ENCODE measurements at places on chromosomes 2 and 18.

GRCh38 chr2:40283111-40283909 lies 168.6 kb downstream of the SLC8A1 start:
- DNase-seq: no peak

- DNase-seq: no peak
Measured at GRCh38 chr2:40126006-40126405, 325.9 kb downstream of the SLC8A1 start.

- no peak for DNase-seq
Measured at GRCh38 chr2:60046529-60046928, 506.9 kb downstream of the BCL11A start.

DNA sequence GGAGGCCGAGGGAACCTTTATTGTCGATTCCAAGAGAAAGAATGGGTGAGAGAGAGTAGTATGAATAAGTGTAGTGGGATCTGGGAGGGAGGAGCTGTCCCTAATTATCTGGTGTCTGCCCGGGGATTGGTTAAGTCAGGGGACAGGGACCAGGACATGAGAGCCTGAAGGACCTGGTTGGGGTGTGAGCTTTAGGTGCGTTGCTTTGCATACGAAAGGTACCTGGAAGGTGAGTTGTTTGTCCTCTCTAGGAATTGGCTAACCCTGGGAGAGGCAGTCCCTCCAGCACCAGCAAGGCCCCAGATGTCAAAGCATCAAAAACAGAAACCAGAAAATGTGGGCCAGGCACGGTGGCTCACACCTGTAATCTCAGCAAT lies 48.1 kb upstream of the RPL31 start:
- no peak for DNase-seq

DNA sequence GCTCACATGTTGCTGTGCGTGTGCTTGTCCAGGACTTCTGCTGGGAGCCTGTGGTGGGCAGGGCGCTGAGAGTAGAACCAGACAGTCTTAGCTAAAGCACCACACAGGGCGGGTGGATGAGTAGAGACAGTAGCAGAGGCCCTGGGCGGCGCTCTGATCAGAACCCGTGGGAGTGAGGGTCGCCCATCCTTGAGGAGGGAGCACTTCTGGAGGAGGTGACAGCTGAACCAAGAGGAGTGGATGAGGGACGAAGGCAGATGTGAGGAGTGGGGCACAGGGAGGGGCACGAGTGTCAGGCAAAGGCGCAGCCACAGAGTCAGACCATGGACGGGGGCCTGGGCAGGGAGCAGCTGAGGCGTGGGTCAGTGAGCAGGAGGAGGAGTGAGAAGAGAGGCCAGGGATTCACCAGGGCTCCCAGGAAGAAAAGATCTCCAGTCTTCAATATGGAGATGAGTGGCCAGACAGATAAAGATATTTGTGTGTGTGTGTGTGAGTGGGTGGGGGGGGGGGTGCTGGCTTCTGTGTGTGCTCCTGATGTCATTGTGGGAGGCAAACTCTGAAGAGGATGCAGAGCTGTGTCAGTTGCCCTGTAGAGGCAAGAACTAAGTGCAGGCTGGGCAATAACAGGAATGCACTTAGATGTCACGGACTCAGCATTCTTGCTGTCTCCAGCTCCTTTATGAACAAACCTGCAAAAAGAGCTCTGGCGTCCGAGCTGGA lies 79.6 kb downstream of the TPO start:
- no peak for DNase-seq

DNA sequence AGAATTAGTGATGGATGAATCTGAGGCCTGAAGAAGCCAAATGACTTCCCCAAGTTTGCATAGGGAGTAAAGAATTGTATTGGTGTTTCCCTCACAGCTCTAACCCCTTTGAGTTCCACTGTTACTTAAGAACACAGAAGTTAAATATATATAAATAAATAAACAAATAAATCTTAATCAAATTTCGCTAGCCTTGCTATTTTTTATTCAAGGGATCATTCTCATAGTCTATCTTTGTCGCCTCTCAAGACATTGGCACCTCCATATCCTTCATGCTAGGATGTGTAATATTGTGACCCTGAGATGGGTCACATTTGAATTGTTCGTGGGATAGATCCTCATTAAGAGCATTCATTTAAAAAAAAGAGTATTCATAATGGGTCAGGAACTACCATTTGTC lies 121.3 kb upstream of the HNMT start:
- no peak for DNase-seq

- DNase-seq: no peak
Measured at GRCh38 chr2:55025627-55026026, 24.6 kb downstream of the RTN4 start.

GRCh38 chr2:116669782-116670181 lies 1144.7 kb upstream of the DDX18 start:
- DNase-seq: no peak

GRCh38 chr2:72921853-72922252 lies 4.5 kb downstream of the EMX1 start:
- DNase-seq: no peak

DNA sequence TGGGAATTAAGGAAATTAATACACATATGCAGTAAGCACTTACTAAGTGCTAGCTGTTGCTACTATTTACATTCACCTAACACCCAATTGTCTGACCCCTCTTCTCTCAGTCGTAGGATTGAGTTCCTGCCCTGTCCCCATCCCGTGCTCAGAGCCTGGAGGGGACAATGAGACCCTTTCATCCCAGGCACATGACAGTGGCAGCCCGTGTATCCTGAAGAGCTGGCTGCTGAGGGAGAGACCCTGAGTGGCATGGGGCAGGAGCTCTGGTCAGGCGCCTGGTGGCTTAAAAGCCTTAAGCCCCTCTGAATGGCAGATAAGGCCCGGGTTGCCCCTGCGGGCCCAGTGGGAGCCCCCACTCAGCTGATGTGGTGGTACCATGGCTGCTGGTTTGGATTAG lies 99.0 kb downstream of the DYSF start:
- DNase-seq: no peak

GRCh38 chr2:196404276-196404675 lies 232.9 kb upstream of the STK17B start:
- no peak for DNase-seq

DNA sequence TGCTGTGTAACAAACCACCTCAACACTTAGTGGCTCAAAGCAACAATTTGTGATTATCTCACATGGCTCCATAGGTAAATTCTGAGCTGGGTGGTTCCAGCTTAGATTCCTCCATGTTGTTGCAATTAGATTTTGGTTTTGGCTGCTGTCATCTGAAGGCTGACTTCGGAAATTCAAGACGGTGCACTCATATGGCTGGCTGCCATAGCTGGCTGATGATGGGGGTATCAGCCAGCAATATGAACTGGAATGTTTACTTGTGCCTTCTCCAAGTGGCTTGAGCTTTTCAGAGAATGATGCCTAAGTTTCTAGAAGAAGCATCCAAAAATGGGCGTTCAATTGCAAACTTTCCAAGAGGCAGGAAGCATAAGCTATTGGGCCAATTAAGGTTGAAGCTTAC lies 213.1 kb downstream of the GCA start:
- DNase-seq: no peak

GRCh38 chr18:42184685-42185477 lies 229.8 kb downstream of the PIK3C3 start:
- DNase-seq: no peak

- no peak for DNase-seq
Measured at GRCh38 chr2:184039493-184039892, 558.8 kb upstream of the ZNF804A start.

DNA sequence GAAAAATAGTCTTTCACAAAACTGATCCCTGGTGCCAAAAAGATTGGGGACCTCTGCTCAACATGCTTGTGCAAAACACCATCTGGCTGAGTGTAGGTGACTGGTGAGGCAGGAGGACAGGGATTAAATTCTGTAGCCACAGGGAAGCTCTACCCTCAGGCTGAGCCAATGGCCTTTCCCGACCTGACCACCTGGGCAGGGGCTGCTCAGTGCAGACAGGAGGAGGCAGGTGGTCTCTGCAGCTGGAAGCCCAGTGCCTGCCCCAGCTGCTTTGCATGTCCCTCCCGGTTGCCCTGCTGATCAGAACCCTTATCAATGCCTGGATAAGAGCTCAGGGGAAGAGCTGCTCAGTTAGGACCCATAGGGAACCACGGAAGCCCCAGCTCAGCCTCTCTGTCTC lies 235.3 kb downstream of the ANKRD36 start:
- no peak for DNase-seq

DNA sequence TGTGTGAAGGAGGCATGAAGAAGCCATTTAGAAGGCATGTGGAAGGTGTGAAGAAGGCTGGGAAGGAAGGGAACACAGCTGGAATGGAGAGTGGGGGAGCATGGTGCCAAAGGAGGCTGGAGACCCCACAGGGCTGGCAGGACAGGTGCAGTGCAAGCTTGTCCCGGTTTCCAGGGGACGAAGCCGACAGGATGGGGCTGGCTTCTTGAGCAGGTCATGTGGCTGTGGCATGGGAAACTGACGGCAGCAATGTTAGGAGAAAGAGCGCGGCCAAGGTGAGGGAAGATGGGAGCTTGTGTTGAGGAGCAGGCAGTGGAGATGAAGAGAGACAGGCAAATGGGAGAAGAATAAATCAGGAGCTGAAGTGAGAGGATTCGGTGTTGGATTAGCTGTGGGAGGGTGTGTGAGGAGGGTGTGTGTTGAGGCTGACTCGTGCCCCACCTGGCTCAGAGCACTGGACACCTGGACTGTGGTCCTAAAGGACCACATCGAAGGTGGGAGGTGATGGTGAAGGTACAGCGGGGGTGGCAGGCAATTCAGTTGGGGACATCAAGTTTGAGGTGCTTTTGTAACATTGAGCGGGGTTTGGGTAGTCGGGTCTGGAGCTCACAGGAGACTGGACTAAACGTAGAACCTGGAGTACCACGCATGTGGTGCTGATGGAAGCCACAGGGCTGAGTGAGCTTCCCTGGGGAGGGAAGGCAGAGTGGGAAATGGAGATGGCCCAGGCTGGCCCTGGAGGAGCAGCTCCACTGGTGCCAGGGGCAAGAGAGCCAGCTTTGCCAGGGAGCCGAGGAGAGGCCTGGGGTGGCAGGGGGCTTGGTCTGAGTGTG lies 165.6 kb upstream of the HDAC4 start:
- no peak for DNase-seq

GRCh38 chr2:79771493-79771892 lies 258.6 kb downstream of the CTNNA2 start:
- DNase-seq: no peak

DNA sequence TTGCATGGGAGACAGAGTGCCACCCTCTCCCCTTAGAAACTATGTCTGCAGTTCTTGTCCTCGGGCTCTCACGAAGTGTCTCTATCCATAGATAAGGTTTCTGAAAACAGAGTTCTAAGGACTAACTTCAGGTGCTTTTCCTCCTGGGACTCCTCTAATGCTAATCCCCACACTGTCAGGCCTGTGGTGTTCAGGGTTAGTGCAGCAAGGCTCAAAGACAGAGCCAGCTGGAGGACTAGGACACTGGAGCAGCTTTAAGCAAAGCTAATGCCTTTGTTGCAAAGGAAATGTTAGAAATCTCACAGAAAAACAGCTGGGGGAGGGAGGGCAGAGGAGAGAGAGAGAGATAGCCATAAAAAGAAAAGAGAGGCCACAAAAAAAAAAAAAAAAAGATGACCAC lies 824.0 kb upstream of the FSHR start:
- DNase-seq: no peak

DNA sequence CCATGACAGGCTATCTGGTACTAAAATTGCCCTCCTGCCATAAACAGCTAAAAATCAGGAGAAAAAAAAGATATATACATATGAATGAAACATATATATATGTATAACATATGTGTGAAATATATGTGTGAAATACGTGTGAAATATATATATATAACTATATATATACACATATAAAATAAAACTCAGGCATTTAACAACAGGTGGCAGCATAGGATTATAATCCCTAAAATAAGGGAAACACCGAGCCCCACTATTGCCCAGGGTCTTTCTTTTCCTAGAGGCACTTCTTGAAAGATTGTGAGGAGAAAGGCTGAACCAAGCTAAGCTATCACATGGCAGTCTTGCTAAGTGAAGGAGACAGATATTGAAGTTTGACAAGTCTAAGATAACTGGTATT lies 65.9 kb upstream of the CYTIP start:
- DNase-seq: no peak

GRCh38 chr2:41204315-41204714 lies 752.4 kb upstream of the SLC8A1 start:
- DNase-seq: no peak

GRCh38 chr2:113741091-113741490 lies 15.4 kb downstream of the SLC35F5 start:
- DNase-seq: no peak

DNA sequence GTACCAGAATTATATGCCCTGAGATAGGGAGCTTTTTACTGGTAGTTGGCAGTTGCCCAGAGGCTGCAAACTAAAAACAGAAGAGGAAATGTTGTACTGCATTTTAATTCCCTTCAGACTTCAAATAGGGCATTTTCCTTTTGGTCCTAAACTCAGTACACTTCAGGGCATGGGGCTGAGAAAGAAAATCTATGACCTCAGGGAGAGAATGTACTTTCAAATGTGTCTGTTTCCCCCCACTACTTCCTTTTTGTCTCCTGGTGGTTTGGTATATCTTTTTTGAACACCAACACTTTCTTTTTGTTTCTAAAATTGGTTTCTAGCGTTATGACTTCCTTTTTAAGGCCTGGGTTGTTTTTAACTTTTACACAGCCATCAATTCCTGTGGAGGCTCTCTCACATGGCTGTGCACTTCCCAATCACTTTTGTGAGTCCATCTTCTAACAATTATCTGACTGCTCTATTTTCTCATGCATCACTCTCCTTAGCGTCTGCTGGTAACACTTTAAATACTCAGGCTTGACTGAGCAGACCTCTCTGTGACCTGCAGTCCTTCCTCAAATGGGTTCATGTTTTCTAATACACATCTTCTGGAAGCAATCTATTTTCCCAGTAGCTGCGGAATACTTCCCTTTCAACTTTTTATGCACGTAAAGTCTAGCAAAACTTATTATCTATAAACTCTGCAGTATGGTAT lies 596.0 kb downstream of the LRP1B start:
- no peak for DNase-seq

DNA sequence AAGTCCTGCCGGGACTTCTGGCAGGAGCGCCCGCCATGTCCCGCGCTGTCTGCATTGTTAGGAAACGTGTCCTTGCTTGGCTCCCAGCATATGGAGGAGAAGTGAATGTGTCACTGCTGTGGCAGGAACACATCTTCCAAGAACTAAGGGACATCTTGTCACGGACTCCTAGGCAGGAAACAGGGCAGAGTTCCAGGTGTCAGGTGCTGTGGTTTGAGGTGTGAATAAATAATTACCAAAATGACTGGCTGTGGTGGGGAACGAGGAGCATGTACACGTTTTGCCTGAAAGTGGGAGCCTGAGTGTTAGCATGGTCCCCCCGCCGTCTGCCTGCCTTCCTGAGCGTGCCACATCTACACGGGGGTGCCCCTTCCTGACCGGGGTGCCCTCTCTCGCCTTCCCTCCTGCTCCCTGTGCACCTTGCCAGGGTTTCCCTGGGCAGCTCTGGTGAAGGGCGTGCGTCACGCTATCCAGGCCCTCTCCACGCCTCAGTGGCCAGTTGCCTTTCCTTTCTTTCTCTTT lies 237.5 kb downstream of the LDLRAD4 start:
- DNase-seq: no peak

GRCh38 chr2:147925886-147926285 lies 81.1 kb downstream of the ACVR2A start:
- no peak for DNase-seq

- no peak for DNase-seq
Measured at GRCh38 chr2:19111354-19111753, 247.1 kb downstream of the OSR1 start.

All from right renal cortex interstitium (tissue), 3 donors.